ENCODE measurements at places on chromosomes 1 and 21.

DNA sequence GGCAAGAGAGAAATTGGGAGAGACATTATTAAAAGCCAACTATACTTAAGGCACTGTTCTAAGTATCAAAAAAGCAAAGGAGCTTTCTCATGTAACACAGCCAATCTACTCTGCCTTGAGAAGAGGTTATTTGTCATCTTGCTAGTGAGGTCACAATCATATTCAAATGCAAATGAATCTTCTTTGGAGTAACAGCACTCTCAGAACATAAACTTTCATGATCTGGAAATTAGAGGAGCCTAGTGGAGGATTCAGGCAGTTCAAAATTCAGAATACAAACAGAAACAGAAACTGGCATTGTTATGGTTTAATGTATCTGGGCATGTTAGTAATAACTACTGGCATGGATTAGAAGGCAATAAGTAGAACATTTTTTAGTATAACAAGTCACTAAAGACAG lies 57.4 kb downstream of the ARID4B start:
- no peak for DNase-seq

DNA sequence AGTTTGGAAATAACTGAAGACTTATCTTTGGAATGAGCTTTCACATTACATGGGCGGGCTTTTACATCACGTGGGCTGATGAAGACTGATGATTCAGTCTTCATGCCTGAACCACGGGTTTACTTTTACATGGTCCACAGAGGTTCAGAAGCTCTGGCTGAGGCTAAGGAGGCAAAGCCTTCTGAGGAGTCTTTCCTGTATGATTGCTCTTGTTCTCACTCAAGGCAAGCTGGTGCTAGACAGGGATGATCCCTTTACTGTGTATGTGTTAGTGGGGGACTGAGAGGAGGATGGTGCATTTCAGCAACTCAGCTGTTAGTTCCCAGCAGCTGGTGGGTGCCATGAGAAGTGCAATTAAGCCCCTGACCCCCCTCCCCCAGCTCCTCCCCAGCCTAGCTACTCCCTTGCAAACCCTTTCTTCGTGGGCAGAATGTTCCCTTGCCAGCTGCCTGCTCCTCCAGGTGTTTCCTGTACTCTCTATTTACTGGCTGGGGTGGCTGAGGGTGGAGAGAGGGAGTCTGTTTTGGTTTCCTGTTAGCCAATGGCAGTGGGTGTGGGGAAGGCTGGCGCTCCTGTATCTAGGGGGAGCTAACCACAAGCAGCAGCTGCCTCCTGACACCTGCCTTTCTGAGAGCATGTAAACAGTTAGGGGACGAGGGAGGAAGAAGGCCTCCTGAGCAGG lies 15.4 kb downstream of the BTG2 start:
- peak; percentile 47 for DNase-seq

GRCh38 chr1:29344336-29344735 lies 108.0 kb downstream of the PTPRU start:
- no peak for DNase-seq

DNA sequence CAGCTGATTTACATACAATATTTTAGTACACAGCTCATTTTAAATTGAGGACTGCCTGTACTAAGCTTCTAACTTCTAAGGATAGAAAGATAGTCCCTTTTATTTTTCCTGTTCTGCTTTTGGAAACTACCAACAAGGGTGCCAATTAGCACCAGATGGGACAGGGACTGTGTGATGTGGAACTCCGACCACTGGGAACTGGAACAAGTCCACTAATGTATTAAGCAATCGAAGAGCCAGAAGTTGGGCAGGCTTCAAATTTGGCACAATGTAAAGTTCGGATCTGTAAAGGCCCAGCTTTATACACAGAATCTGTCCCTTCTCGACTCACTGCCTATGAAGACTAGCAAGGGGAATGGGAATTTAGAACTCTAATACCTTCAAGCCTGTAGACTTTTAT lies 149.3 kb downstream of the ZC3H11B start:
- no peak for DNase-seq

GRCh38 chr1:224430511-224431113 lies 4.0 kb downstream of the WDR26 start:
- DNase-seq, result peak; percentile 39

DNA sequence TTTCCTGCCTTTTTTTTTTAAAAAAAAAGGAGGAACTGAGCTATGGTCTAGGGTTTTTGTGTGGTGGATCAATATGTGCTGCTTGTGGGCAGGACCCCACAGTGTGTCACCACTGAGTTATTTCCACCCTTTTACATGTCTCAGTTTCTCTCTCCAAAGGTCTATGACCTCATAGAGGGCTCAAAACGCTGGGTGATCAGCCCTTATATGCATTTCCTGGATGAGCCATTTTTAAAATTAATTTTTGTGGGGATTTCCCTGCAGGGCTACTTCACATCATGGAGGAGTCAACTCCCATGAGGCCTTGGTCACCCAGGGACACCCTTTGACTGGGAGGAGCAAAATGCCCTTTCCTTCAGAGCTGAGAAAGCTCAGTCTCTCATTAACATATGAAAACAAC lies 20.7 kb upstream of the HAO2 start:
- DNase-seq, result no peak

DNA sequence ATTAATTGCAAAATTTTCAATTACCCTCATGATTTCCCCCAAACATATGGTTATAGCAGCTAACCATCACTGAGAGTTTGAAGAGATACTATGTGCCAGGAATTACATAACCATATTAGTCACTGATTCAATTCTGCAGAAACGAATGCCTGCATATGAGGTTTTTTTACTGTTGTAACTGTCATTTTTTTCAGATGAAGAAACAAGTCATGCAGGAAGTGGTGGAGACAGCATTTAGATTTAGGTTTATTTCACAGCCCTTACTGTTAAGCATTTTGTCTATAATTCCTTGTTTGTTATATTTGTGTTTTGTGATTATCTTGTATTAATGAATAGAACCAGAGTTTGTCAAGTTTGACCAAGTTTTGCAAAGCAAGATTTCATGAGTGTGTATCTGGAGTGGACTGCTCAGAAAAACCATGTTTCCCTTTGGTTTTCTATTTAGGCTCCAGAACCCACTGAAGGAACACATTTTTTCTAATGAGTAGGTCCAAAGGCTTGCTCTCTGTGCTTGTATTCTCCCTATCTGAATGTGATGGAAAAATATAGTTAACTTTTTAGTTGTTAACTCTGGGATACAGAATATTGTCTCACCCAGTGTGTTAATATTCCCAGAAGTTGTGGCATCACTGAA lies 308.5 kb upstream of the ADAMTS5 start:
- peak; percentile 82 for DNase-seq

- no peak for DNase-seq
Observed at GRCh38 chr21:14699433-14700407, 153.6 kb upstream of the SAMSN1 start.

- DNase-seq, result no peak
Observed at GRCh38 chr1:116923421-116923820, 13.7 kb downstream of the PTGFRN start.

- DNase-seq, result peak; percentile 62
Observed at GRCh38 chr1:151370211-151370911, 2.1 kb downstream of the SELENBP1 start.

GRCh38 chr1:88398338-88398737 lies 285.7 kb upstream of the PKN2 start:
- no peak for DNase-seq

DNA sequence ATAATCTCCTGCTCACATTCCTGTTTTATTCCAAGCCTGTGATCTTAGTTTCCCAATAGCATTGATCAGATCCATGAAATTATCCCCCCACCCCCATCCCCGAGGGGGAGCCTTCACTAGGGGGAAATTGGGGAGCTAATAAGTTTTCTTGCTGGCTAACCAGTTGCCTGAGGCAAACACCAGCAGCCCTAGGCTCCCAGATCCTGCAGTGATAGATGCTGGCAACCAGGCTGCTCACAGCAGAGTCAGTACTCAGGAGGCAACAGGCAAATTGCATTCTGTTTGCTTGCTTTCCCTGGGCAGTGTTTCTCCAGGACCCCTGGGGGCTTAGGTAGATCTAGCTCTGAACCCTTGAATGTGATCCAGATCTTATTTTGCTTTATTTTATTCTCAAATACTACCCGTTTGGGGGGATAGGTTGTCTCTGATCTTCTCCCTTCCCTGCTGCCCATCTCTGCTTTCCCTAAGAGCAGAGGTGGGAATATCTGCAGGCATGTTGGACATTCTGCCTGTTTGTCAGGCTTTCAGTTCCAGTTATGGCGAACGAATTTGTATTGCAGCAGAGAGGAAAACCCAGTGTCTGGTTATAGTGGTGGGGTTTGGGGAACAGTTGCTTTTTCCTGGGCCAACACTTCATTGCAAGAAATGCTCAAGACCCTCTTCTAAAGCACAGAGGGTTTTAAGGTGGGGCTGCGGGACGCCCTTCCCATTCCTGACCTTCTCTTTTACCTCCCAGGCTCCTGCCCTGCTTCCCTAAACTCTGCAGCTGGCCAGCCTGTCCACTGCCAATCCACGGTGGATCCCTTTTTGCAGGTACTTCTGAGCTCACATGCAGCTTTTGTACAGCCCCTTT lies 289.8 kb upstream of the PLXNA2 start:
- no peak for DNase-seq

GRCh38 chr1:40232444-40232843 lies 15.3 kb upstream of the TMCO2 start:
- DNase-seq, result no peak

DNA sequence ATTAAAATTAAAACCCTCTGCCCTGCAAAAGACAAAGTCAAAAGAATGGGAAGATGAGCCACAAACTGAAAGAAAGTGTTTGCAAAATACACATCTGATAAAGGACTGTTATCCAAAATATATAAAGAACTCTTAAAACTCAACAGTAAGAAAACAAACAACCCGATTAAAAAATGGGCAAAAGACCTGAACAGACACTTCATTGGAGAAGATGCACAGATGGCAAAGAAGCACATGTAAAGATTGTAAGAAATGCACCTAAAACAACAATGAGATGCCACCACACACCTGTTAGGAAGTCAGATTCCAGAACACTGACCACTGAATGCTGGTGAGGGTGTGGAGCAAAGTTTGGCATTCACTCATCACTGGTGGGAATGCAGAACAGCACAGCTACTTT lies 24.6 kb upstream of the POFUT2 start:
- DNase-seq, result no peak

DNA sequence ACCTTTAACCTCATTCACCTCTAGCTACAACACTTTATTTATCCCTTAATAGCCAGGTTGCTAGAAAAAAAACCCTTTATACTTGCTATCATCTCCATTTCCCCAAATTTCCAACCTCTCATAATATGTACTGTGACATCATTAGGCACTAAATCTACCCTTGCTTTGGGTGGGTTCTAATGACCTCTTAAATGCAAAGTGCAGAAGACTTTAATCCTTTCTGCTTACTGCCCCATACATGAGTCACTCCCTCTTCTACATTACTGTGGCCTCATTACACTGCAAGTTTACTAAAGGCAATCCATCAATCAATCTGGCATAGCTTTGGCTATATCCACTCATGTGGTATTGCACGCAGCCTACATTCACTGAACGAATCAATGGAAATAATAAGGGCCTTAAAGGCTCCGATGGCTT lies 353.3 kb downstream of the SMYD3 start:
- DNase-seq, result peak; percentile 22

DNA sequence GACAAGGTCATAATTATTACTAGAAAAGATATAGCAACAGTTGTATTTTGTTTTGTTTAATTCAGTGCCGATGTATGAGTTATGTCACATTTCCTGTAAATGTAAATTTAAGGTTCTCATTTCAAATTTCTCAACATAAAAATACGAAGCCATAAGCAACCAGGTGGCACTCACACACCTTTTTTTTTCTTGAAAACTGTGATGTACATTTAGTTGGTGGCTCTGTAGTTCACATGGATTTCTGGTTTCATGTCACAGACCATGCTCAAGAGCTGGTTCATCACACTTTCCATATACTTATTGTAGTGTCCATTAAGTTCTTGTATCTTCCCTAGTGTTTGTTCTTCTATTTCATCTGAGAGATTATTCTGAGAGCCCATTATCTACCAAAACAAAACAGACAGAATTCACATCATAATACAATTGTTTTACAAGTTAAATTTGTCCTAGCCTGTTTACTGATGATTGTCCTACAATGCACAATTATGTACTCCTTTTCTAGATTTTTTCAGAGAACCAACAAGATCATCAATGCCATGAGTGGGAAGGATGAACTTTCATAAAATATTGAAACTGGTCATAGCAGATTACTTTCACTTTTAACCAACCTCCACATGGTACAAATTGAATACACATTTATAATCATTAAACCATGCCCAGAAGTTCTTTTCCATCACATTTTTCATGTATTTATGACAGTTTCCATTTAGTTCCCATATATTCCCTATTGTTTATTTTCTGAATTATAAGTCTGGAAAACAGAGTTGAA lies 17.1 kb downstream of the ATP6V1G3 start:
- DNase-seq, result no peak

GRCh38 chr1:55870106-55870505 lies 654.9 kb upstream of the USP24 start:
- DNase-seq, result no peak

GRCh38 chr1:153466908-153467307 lies 6.5 kb upstream of the S100A7 start:
- DNase-seq, result peak; percentile 57

GRCh38 chr1:38565020-38565491 lies 294.5 kb downstream of the RRAGC start:
- DNase-seq, result no peak

- DNase-seq, result no peak
Observed at GRCh38 chr1:205258719-205259118, 31.0 kb downstream of the TMCC2 start.

- DNase-seq, result no peak
Observed at GRCh38 chr1:65417729-65418128, 2.7 kb upstream of the LEPR start.

- peak; percentile 16 for DNase-seq
Observed at GRCh38 chr1:185917646-185918045, 183.5 kb downstream of the HMCN1 start.

- no peak for DNase-seq
Observed at GRCh38 chr1:111832521-111833155, 76.9 kb downstream of the DDX20 start.

All from NCI-H226 (cell line).